ENCODE measurements at places on chromosomes 1 and 21. TPM values are rescaled to one million over a fixed set of nuclear protein-coding genes. Genes with fewer than 3 reads are reported as not detected.

DNA sequence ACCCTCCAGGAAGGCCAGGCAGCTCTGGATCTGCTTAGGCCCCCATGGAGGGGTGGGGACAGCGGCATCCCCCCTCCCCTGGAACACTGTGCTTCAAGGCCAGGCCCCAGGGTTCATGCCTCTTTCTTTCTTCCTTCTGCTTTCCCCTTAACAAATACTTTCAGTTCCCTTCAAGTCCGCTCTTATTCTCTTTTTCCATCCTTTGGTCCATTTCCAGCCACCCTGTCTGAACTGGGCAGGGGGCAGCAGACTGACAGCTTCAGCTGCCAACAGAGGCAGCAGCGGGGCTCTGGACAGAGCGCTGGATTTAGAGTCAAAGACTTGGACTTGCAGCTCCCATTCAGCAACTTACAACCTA lies 1.1 kb upstream of the CD244 start:
- no peak for DNase-seq

DNA sequence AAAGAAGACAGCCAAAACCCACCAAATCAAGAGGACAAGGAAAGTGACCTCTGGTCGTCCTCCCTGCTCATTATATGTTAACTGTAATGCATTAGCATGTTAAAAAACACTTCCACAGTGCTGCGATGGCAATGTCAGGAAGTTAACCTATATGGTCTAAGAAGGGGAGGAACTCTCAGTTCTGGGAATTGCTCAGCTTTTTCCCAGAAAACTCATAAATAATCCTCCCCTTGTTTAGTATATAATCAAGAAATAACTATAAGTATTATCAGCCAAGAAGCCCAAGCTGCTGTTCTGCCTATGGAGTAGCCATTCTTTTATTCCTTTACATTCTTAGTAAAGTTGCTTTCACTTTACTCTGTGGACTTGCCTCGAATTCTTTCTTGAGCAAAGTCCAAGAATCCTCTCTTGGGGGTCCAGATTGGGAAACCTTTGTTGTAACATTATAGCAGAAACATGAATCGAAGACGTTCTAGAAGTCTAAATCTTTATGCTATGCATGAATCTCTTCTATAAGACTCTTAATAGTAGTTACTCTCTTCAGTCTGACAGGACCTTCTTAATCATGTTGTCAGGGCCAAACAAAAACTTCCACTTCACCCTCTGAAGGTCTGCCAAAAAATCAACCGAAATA lies 110.0 kb upstream of the VANGL1 start:
- no peak for DNase-seq

GRCh38 chr21:25375675-25376074 lies 231.6 kb downstream of the MRPL39 start:
- DNase-seq, result no peak

GRCh38 chr1:217040711-217041455 lies 317.7 kb upstream of the ESRRG start:
- no peak for DNase-seq

DNA sequence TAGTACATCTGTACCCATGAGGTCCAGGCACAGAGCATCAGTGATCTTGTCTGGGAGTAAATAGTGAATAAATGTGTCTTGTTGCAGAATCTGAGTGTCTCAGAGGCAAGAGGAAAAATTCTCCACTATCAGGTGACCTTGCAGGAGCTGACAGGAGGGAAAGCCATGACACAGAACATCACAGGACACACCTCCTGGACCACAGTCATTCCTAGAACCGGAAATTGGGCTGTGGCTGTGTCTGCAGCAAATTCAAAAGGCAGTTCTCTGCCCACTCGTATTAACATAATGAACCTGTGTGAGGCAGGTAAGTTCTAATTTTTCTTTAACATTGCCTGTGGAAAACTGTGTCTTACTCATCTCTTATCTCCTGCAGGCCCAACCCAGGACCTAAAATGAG lies 43.1 kb downstream of the IL12RB2 start:
- no peak for DNase-seq

DNA sequence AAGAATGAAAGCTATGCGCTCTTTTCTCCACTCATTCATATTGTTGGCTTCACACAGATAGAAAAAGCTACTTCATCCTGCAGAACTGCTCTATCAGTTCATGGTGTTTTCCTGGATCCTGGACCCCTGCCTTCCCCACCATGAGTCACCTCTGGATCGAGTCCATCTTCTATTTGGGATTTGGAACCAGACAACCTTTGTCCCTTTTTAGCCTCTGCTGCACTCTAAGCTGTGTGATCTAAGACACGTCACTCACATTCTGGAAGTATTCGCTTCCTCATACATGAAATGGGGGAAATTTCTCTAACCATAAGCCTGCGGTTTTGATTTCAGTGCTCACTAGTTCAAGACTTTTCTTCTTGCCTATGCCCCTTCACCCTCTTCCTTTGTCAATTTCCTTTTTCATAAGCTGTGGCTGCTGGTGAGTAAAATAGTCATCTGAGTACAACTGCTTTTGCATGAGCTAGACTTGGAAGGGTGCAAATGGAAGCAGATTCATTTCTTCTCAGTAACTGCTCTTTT lies 14.1 kb upstream of the DEGS1 start:
- no peak for DNase-seq

GRCh38 chr1:186715887-186716809 lies 35.9 kb upstream of the PTGS2 start:
- no peak for DNase-seq

DNA sequence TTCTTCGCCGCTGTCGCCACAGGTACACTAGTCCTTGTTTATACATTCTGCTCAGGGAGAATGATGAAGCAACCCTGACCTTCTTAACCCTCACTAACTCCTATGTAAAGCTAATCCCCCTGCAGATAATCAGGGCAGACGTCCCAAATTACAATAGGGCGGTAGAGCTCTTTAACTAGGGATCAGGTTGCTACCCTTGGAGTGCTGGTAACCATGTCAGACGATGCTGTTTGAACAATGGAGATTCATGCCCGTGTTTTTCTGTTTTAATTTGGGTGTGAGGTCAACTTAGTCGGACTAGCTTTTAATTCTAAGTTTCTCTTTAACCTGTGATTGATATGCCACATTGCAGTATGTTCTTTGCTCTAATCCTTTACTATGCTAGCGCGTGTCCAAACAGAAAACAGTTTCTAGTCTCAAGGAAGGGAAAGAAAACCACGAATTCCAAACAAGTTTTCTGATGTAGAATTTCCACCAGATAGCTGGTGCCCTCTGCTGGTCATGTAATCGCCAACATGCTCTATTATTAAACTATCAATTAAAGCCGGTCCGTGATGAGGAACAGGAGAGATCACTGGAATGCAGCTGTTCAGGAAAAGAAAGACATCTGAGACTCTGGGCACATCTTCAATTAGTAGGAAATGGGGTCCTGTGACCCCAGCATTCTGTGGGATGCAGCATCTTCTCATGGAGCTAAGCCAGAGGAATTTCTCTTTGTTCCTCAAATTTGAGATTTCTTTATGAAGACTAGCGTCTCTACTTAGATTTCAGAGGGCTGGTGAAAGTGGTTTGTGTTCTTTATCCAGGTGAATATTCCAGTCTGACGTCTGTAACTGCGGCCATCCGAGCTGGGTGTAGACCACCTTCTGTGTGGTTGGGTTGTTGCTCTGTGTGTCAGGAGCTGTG lies 18.3 kb upstream of the VAMP3 start:
- DNase-seq, result peak; percentile 53

DNA sequence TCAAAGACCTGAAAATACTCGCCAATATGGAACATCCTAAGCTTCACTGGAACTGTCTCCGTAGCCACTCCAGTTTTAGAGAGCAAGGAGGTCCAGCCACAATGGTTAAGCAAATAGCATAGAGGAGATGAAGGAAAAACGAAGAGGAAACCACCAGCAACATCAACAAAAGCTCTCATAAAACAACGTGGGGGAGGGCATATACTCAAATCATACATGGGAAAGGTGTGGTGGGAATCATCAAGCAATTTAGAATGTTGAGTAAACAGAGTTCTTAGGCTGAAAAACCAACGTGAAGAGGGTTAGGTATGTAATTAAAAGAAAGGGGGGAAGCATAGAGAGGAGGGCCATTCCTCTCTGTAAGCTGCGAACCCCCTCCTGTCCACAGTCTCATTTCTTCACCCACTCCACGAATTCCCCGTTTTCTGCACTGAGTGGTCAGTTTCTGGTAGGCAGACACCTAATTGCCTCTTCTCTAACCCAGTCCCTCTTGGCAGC lies 1.0 kb downstream of the TMEM59 start:
- DNase-seq, result no peak

GRCh38 chr1:21034725-21035628 lies 141.7 kb downstream of the EIF4G3 start:
- DNase-seq, result no peak

- DNase-seq, result no peak
Measured at GRCh38 chr1:228316589-228317387, 89.8 kb downstream of the TRIM11 start.

- DNase-seq, result no peak
Measured at GRCh38 chr1:5936126-5936525, 56.1 kb downstream of the NPHP4 start.

GRCh38 chr1:151639466-151639865 lies 27.6 kb downstream of the SNX27 start:
- DNase-seq, result no peak

DNA sequence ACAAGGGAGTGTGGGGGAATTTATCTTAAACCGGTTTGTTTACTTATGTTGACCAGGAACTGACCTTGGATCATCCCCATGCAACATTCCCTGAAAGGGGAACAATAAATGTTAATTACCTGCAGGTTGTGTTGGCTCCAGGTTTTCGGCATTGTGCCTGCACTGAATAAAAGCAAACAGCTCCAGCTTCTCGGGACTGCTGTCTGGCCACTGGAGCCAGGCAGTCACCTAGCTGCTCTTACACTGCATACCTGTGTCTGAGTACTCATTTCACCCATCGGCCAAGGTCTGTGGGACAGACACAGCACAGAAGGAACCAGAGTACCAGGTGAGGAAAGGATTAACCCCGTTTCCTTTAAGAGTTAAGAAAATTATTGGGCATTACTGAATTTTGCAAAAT lies 32.7 kb upstream of the CTBS start:
- no peak for DNase-seq

GRCh38 chr1:32759997-32760623 lies 57.0 kb downstream of the YARS1 start:
- DNase-seq, result peak; percentile 99

DNA sequence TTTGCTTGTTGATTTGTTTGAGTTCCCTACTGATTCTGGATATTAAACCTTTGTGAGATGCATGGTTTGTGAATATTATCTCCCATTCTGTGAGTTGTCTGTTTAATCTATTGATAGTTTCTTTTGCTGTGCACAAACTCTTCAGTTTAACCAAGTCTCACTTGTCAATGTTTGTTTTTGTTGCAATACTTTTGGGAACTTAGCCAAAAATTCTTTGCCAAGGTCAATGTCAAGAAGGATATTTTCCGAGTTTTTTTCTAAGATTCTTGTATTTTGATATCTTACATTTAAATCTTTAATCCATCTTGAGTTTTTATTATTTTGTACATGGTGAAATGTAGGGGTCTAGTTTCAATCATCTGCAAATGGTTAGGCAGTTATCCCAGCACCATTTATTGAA lies 1230.7 kb upstream of the NCAM2 start:
- no peak for DNase-seq

Gene IL20
- total RNA-seq, result not detected

Gene CD247
- 2.0 TPM for total RNA-seq

Gene AGMAT
- 0.29 TPM for total RNA-seq

Gene GPBP1L1
- total RNA-seq, result 103 TPM
